ENCODE measurements at places on chromosomes 2 and 18. TPM values are rescaled to one million over a fixed set of nuclear protein-coding genes. Genes with fewer than 3 reads are reported as not detected.

HJURP gene
- total RNA-seq = 33.9 TPM

RAPGEF4 gene
- total RNA-seq = 3.3 TPM

C1QL2 gene
- not detected for total RNA-seq

DSG2 gene
- total RNA-seq = 40.9 TPM

PCARE gene
- not detected for total RNA-seq

TUBA3D gene
- not detected for total RNA-seq

RAB6C gene
- not detected for total RNA-seq

UGT1A3 gene
- total RNA-seq = 0.78 TPM

UPP2 gene
- not detected for total RNA-seq

UGT1A5 gene
- not detected for total RNA-seq

- no peak for DNase-seq
Observed at GRCh38 chr2:197327472-197328098, 17.0 kb upstream of the ANKRD44 start.

DNA sequence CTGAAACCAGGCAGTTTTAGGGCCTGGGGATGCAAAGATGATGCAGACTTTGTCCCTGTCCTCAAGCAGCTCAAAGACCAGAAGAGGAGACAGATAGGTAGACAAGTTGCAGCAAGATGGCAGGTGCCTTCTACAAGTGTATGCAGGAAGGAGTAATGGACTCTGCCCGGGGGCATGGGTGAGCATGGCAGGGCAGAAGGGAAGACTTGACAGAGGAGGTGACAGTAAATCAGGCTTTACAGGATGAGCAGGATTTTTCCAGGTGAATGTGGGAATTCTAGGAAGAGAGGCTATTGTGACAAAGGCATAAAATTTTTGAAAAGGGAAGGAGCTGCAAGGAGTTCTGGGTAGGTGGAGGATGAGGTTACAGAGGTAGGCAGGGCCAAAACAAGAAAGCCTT, 4.7 kb downstream of the EFEMP1 start:
- no peak for DNase-seq

- no peak for DNase-seq
Observed at GRCh38 chr2:33272001-33272400, 204.4 kb upstream of the RASGRP3 start.

GRCh38 chr2:46068636-46069035, 228.6 kb upstream of the EPAS1 start:
- no peak for DNase-seq

GRCh38 chr2:128442891-128443302, 124.2 kb upstream of the HS6ST1 start:
- no peak for DNase-seq

DNA sequence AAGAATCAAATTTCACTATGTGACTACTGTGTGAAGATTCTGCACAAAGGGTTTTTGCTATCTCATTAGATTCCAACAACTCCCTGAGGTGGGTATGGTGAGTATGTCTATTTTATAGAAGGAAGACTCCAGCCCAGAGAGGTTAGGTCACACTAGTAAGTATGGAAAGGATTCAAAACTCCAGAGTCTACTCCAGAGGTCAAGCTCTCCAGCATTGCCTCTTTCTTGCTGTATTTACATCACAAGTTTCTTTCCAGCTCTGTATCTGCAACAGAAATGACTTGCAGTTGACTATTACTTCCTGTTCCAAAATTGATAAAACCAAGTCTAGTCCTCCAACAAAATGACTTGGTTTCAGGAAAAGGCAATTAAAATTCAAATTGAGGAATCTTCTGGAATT, 2.1 kb downstream of the COL4A4 start:
- DNase-seq = no peak

GRCh38 chr2:60633615-60634014, 80.2 kb upstream of the BCL11A start:
- DNase-seq = no peak

DNA sequence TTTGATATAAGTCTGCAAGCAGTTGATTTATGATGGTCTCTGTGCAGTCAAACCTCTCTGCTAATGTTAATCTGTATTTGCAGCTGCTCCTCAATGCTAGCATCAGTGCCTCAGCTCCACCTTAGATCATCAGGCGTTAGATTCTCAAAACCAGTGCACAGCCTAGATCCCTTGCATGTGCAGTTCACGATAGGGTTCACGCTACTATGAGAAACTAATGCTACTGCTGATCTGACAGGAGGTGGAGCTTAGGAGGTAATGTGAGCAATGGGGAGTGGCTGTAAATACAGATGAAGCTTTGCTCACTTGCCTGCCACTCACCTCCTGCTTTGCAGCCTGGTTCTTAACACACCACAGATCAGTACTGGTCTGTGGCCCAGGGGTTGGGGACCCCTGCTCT, 18.4 kb downstream of the RBKS start:
- no peak for DNase-seq

GRCh38 chr2:11850082-11850481, 103.7 kb downstream of the LPIN1 start:
- no peak for DNase-seq

GRCh38 chr18:35242426-35242825, 1.6 kb downstream of the ZNF397 start:
- DNase-seq = no peak

DNA sequence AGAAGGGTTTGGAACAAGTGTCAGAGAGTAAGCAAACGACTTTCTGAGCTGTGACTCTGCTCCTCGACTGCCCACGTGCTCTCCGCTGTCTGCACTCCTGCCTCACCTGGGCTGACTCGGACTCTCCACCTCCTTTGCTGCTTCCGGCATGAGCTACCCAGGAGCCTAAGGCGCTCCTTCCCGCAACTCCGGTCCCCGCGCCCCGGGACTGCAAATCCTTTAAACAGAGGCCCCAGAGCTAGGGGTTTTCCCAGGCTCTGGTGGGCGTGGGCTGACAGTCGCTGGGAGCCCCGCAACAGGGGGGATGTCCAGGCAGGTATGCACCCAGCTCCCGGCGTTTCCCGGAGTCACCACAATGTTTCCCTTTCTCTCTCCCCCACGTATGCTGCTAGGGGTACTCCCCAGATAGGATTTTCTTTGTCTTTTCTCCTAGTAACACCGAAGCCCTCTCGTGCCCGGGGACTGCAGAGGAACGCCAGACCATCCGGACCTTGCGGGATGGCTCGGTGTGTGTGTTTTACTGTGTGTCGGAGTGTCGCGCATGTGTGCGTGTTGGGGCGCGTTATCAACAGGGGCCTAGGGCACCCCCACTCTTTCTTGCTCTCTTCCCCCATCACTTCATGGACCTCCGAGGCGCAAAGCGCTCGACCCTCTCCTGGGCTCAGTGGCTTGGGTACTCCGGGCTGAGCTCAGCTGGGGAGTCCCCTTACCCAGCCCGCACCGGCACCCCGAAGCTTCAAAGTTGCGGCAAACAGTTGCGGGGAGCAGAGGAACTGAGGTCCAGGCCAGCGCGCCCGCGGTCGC, 691 bp upstream of the THSD7B start:
- DNase-seq = no peak

DNA sequence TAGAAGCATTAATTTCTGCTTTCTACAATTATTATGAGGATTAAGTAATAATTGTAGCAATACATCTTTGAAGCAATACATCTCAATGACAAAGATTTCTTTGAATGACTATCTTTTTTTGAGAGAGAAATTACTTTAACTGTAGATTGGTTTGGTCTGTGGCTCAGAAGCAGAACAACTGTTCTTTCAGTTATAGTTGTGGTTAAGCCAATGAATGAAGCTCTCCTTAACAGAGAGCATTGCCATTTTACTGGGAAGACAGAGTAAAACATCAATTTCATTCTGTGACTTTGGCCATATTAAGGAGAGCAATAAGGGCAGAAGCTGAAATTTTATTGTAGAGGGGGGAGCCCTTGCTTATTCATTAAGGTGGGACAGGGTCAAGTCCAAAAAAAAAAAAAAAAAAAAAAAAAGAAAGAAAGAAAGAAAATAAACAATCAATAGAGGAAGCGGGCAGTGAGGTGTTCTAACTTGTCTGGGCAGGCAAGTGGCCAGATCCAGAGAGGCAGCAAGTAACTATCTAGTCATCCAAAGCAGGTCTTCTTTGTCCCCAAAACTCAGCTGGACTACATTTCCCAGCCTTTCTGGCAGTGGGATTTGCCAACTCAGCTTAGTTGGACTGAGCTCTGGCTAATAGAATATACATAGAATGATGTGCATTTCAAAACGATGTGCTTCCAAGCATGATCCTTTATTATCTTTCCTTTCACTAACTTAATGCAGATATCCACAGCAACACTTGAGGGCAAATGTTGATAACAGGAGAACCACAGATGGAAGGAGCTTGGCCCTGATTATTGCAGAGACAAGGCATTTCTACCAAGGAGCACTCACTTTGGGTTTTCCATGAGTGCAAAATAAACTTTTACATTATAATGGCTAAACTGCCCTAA, 462.7 kb upstream of the CDH20 start:
- DNase-seq = no peak

DNA sequence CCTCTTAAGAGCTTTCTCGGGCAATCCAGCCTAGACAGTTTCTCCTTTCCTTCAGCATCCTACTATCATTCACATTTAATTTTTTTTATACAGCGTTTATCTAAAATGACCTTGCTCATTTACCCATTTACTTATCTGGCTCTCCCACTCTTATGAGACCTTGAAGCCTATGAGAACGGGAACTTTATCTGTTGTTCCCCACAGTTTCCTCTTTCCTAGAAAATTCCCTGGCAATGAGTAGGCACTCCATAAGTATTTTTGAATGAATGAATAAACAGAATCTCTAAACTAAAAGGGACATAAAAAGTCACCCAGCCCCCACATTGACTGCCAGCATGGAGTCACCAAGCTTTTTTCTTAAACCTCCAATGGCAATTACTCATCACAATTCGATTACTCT, 353.2 kb downstream of the METTL4 start:
- DNase-seq = no peak

- DNase-seq = no peak
Observed at GRCh38 chr2:180630756-180631155, 349.6 kb upstream of the UBE2E3 start.

DNA sequence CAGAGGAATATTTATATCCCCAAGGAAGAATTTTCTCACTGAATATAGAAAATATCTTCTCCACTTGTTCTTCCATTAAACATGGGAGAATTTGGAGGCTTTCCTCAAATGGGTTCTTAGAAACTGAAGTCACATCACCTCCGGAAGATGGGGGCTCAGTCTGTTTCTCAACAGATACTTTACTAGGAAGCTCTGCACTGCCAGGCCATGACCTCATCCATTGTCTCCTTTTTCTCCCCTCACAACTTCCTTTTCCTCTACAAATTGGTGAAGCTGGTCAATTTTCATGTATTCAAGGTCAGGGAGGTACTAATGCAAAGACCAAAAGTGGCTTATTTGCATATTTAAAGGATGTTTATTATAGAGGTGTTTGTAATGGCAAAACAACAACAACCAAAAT, 173.1 kb downstream of the RNF152 start:
- no peak for DNase-seq

DNA sequence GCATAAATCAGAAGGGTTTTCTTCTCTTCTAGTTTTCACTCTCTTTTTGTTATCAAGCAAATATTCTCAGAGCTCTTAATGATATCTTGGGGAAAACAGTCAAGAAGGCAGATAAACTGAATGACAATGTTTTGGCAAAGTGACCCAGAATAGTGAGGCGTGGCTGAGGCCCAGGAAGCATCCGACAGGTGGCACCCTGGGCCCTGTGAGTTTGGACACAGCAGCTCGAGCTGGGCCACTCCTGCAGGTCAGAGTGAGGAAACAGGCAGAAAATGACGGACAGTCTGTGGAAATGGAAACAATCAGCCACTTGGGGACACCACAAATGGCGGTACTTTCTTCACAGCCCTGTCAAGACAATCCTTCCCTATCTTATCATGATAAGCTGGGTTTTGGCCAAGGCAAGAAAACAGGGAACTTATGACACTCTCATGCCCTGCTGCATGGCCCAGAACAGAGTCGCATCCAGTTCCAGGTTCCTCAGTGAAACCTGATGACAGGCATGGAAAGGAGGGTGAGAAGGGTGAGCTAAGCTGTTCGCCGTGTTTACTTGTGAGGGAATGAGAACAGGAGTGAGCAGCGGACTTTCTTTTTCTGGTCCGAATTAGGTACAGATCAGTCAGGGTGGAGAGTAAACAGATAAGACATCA, 32.1 kb downstream of the MRPL44 start:
- no peak for DNase-seq

- DNase-seq = no peak
Observed at GRCh38 chr2:71671895-71672825, 218.8 kb downstream of the DYSF start.

DNA sequence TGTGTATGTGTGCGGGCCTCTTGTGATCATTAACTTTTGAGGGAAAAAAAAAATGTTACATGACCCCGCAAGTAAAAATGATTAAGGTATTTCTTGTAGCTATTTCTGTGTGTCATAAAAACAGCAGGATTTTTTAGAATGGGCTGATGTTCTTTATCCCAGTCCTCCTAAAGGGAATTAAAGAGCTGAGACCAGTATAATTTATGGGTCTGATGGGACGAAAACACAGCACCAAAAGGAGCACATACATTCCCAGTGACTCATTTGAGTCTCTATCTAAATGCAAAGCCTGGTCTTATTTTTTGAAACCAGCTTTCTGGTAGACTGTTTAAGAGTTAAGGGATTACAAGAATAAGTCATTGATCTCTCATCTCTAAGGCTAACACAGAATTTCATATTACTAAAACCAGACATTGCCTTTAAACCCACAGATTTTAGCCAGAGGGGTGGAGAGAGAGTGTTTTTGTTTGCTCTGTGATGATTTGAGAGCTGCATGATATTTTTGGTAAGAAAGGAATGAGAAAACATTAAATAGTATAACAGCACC, 342.3 kb upstream of the EPHA4 start:
- DNase-seq = no peak

DNA sequence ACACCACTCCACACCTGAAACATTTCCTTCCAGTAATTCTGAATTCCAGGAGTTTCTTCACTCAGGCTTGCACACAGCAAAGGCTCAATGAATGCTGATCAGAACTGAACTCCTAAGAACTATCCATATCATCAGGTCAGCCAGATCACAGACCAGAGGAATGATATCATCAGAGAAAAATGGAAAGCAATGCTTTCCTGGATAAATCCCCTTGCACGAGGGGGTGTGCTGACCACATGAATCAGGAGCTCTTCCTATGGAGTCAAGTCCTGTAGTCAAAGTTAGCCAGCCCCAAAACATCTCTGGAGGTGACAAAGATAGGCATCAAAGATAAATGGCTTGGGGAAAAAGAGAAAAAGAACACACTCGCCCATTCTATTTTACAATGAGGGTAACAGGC, 83.8 kb upstream of the ACVR2A start:
- no peak for DNase-seq

- no peak for DNase-seq
Observed at GRCh38 chr2:14433946-14434495, 198.5 kb upstream of the LRATD1 start.

GRCh38 chr2:49359721-49360406, 205.5 kb upstream of the FSHR start:
- DNase-seq = no peak

Measured in Caki2 (cell line).